Stimulated activated CD4-positive, alpha-beta T cell treated with anti-CD3 and anti-CD28 coated beads, Interleukin-4, amount 100 ng/mL, for 1 hour (primary cell): ENCODE measurements at places on chromosomes 5 and 9.

DNA sequence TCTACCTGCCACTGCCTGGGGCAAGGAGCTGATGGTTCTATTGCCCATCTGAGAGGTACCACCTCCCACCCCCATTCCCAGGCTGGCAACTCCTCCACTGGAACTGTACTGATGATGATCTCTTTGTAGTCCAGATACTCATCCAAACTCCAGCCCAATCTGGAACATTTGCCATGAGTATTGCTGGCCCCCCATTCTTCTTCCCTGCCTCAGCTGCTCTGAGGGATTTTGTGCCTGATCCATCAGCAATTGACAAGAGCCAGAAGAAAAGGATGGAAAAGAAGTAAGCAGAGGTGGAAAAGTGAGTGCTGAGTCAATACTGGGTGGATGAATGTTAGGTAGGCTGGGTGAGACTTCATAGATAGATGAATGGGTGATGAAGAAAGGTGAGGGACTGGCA is 101.2 kb downstream of the NMUR2 start:
- no peak for DNase-seq

DNA sequence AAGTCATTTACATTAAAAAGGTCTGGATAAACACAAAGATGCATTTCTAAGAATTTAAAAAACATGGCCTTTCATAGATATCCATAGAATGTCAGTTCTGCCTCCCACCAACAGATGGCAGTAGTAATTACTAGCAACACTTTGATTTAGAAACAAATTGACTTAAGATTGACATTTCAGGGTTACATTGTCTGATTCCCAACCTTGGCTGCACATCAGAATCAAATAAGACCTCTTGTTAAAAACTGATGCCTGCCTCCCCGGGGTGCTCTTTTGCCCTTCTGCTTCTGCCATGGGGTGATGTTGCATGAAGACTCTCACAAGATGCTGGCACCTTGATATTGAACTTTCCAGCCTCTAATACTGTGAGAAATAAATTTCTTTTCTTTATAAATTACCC is 146.2 kb upstream of the GPR151 start:
- no peak for DNase-seq

- no peak for DNase-seq
Measured at GRCh38 chr9:1434052-1434767, 384.1 kb downstream of the DMRT2 start.

GRCh38 chr5:10682801-10683525 is 78.1 kb downstream of the DAP start:
- no peak for DNase-seq

- DNase-seq: no peak
Measured at GRCh38 chr9:5696884-5697283, 68.0 kb downstream of the RIC1 start.

GRCh38 chr5:139749242-139749641 is 46.4 kb upstream of the PSD2 start:
- no peak for DNase-seq

GRCh38 chr5:5318426-5319190 is 103.9 kb upstream of the ICE1 start:
- DNase-seq: no peak

DNA sequence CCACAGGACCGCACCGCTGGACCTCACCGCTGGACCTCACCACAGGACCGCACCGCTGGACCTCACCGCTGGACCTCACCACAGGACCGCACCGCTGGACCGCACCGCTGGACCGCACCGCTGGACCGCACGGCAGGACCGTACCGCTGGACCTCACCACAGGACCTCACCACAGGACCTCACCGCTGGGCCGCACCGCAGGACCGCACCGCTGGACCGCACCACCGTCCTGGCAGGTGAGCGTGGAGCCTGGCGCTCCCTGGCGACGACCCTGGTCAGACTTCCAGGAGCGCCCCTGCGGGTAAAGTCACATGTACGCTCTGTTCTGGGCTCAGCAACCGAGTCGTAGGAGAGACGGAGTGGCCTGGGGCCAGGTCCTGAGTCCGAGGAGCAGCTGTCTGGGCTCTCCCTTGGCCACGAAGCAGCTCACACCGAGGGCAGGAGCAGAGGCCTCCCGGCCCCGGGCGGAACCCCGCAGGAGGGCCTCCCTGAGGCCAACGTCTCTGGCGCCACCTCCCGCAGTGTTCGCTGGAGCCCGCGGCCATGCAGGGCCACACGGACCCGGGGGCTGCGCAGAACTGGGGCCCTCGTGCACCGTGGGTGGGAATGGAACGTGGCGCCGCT is 30.5 kb downstream of the MRPL36 start:
- no peak for DNase-seq

GRCh38 chr9:14958989-14959388 is 48.8 kb upstream of the FREM1 start:
- DNase-seq: no peak
